Right ventricle myocardium inferior (tissue), 1 donor: ENCODE measurements at places on chromosomes 5 and 9. TPM values are rescaled to one million over a fixed set of nuclear protein-coding genes. Genes with fewer than 3 reads are reported as not detected.

- no peak for DNase-seq
These were observed 78.4 kb upstream of the PAPPA start for GRCh38 chr9:116075191-116075590.

DNA sequence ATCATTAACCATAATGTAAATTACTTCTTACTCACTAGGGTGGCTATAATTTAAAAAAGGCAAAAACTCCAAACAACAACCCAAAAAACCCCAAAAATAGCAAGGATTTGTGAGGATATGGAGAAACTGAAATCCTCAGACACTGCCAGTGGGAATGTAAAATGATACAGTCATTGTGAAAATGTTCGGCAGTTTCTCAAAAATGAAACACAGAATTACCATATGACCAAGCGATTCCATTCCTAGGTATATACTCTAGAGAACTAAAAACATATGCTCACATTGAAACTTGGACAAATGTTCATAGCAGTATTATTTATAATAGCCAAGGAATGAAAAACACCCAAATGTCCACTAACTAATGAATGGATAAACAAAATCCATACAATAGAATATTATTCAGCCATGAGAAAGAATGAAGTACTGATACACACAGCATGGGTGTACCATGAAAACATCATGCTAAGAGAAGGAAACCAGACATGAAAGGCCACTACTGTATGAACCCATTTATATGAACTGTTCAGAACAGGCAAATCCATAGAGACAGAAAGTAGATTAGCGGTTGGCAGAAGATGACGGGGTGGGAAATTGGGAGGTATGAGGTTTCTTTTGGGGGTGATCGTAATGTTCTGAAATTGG lies 119.1 kb downstream of the MAPKAP1 start:
- DNase-seq = no peak

DNA sequence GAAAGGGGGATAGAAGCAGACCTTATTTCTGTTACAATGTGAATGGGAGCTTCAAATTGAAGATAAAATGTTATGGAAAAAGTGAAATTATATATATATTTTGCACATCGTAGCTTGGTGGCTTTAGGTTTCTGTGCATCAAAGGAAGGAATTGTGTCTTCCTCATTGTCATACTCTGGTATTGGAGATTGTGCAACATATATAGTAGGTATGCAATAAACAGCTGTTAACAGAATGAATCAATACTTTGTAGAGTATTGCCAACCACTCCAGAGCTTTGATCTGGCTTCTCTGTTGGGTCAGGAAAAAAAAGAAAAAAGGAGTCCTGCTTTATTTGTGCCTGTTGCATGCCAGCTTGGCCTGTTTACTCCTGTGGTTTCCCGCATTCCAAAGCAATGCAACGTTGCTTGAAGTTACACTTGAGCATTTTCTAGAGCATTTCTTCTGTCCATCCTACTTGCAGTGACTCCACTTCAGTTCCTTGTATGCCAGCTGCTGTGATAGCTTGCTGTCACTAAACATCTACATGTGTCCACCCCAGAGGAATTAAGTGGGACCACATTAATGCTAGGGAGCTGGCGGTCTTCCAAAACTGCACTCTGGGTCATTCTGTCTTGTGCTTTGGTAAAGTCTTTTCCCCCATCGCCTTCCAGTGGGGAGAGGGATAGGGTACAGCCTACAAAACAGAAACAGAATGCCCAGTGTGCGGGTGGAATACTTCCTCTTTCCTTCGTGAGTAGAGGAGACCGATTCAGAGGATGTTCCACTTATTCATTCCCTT lies 62.0 kb upstream of the MEF2C start:
- no peak for DNase-seq

- no peak for DNase-seq
These were observed 43.1 kb upstream of the SELENOP start for GRCh38 chr5:42854795-42855194.

- DNase-seq = no peak
These were observed 4.2 kb downstream of the AK1 start for GRCh38 chr9:127873223-127873691.

DNA sequence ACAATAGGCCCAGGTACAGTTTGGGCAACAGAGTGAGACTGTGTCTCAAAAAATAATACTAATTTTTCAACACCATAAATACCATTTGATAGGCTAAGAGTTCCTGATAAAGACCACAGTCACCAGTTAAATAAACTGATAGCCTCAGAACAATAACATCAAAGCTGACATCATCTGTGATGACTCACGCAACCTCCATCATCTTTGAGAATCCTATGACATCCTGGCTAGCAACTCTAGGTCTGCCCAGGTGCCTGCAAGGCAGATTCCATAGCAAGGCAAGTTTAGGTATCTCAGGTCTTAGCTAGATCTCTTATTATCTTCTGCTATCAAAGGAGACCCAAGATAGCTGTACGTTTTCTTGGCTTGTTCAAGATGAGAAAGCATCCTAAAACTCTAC lies 30.5 kb upstream of the UBAP2 start:
- no peak for DNase-seq

DNA sequence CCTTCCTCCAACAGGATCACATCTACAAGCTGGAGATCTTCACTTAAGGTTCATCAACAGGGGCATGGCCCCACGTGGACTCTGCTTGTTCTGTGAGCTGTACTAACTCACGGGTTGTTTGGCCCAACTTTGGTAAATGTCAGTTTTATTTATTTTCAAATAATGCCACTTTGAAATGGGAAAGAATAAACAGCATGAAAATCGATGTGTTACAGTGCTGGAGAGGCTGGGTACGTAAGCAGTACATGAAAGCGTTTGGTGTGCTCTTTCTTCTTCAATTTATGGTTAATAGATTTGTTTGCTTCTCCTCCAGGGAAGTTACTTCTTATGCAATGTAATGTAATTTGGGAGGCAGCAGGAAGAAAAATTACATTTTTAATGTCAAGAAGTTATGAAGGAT lies 389.9 kb upstream of the DAP start:
- no peak for DNase-seq

- no peak for DNase-seq
These were observed 16.6 kb upstream of the HEMGN start for GRCh38 chr9:97954550-97954989.

The IL4 gene
- not detected for total RNA-seq

DNA sequence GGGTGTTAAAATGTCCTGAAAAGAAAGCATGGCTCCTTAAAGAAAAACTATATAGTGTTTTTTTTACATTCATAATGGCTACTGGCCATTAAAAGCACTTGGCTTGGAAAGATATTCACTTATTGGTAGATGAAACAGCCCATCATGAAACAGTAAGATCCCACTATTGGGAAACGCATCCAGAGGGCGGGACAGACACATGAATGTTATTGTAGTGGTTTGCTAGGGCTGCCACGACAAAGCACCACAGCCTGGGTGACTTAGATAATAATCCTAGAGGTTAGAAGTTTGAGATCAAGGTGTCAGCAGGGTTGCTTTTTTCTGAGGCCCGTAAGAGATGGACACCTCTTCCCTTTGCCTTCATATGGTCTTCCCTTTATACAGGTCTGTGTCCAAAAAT lies 139.4 kb upstream of the ANKH start:
- no peak for DNase-seq

- no peak for DNase-seq
These were observed 181.7 kb upstream of the CD180 start for GRCh38 chr5:67378256-67378655.

- DNase-seq = no peak
These were observed 85.4 kb downstream of the PJA2 start for GRCh38 chr5:109324351-109324750.

The SLC24A2 gene
- total RNA-seq = 0.14 TPM

The CARTPT gene
- not detected for total RNA-seq

DNA sequence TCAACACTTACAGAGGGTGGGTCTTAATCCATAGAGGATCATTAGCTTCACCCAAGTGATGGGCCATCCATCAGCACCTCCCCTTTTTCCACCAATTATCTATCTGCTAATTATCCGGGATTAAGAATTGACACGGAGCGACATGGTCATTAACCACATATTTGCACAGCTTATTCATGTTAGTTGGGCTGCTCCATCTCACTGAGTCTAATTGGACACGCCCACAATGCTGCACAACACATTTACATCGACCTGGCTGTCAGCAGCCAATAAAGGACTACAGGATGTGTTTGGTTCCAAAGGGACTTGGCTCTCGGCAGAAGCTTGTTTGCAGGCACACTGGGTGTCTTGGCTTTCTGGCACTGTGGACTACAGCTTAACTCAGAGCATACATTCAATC lies 21.6 kb downstream of the FOXE1 start:
- DNase-seq = no peak

DNA sequence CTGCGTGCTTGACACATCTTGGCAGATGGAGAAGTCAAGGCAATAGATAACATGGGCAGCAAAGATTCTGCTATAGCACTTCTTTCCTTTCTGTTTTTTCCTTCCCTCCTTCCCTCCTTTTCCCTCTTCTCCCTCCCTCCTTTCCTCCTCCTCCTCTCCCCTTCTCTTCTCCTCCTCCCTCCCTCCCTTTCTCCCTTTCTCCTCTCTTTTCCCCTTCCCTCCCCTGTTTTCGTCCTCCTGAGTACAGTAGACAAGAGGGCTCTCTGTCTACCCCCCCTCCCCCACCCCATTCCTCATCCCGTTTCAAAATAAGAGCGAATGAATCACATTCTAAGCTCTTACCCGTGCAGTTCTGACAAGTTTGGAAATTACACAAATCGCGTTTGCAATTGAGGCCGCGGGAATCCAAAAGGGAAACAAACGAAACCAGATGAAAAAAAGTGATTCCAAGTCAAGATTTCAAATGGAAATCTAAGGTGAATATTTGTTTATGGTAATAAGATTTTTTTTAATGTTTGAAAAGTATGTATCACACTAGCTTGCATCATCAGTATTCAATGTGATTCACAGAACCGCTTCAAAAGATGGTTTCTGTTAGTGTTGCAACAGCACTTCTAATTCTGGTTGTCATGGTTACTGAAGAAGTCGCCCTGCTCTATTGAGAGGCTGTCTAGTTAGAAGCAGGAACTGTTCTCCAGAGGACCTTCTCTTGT lies 1.3 kb downstream of the NIM1K start:
- DNase-seq = no peak

DNA sequence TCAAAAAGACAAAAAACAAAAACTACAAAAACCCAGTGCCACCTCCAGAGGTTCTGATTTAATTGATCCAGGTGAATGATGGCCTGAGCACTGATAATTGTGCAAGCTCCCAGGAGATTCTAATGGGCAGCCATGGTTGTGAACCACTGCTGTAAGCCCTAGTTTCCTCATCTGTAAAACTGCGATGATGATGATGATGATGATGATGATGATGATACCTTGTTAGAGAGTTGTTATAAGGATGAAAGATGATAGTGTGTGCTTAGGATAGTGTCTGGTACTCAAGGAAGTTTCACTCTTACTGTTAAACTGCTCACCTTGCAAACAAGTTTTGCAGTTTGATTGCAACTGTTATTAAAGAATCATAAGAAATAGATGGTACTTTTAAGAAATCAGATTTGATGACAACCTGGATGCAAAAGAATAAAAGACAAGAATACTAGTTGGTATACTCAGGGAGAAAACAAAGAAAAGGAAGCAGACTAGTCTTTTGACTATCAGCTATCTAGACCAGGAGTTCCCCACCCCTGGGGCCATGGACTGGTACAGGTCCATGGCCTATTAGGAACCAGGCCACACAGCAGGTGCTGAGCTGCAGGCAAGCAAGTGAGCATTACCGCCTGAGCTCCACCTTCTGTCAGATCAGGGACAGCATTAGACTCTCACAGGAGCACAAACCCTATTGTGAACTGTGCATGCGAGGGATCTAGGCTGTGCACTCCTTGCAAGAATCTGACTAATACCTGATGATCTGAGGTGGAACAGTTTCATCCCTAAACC lies 98.0 kb downstream of the OR2K2 start:
- no peak for DNase-seq

GRCh38 chr5:124745007-124745927 lies 1.2 kb downstream of the ZNF608 start:
- no peak for DNase-seq

The SHB gene
- total RNA-seq = 14.7 TPM

The KCNT1 gene
- 2.6 TPM for total RNA-seq

The PGM5 gene
- 151 TPM for total RNA-seq

The FBXW5 gene
- total RNA-seq = 143 TPM

GRCh38 chr9:95425910-95426551 lies 90.7 kb downstream of the PTCH1 start:
- no peak for DNase-seq

DNA sequence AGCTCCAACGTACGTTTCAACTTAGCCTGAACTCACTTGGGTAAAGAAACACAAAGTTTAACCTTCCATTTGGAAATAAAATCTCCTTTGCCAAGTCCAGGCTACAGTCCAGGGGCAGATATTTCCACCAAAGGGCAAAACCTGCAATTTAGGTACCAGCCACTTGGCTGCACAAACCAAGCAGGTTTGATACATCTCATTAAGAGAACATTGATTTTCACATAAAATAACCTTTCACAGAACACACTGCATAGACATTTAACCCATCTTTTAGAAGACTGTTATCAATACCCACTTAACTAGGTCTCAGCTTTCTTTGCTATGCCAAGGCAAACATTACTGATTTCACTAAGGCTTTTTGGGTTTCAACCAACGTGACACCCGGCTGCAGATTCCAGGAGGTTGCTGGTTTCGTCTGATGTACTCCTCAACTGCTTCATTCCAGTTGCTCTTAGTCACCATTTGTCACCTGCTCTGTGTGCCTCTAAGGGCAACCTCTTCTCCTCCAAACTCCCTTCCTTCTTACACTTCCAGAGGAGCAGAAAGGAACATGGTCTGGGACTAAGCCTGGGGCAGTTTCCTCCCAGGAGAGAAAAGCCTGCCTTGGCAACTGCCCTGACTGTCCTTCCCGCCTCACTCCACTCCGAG lies 67.1 kb downstream of the EPB41L4B start:
- no peak for DNase-seq

DNA sequence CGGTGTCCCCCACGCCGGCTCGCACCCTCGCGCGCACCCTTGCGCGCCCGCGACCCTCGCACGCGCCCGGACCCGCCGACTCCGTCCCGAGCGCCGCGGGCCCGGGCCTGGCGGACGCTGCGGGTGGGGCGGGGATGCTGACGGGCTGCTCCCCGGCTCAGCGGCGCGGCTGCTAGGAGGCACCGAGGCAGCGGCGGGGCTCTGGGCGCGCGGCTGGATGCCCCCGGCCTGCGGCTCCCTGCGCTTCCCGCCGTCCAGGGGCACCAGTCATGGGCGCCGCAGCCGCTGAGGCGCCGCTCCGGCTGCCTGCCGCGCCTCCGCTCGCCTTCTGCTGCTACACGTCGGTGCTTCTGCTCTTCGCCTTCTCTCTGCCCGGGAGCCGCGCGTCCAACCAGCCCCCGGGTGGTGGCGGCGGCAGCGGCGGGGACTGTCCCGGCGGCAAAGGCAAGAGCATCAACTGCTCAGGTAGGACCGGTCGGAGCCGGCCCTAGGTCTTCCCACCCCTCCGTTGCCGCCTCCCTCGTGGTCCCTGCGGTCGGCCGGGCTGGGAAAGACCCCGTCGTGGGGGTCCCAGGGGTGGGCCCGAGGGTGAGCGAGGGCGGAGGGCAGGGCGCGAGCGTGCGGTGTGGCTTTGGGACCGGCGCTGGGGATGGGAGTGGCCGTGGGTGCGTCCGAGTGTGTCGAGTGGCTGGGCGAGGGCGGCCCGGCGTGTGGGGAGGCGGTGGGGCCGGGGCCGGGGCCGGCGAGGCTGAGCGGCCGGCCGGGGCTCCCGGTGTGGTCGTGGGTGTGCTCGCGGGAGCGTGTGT lies 530 bp downstream of the TMEFF1 start:
- no peak for DNase-seq

GRCh38 chr9:72315510-72316311 lies 49.3 kb downstream of the ZFAND5 start:
- DNase-seq = no peak

The SNCAIP gene
- 1.7 TPM for total RNA-seq

The ANKH gene
- 156 TPM for total RNA-seq
